ENCODE measurements at places on chromosomes 2 and 18.

- DNase-seq = no peak
Observed at GRCh38 chr2:27907547-27907946, 17.0 kb downstream of the BABAM2 start.

DNA sequence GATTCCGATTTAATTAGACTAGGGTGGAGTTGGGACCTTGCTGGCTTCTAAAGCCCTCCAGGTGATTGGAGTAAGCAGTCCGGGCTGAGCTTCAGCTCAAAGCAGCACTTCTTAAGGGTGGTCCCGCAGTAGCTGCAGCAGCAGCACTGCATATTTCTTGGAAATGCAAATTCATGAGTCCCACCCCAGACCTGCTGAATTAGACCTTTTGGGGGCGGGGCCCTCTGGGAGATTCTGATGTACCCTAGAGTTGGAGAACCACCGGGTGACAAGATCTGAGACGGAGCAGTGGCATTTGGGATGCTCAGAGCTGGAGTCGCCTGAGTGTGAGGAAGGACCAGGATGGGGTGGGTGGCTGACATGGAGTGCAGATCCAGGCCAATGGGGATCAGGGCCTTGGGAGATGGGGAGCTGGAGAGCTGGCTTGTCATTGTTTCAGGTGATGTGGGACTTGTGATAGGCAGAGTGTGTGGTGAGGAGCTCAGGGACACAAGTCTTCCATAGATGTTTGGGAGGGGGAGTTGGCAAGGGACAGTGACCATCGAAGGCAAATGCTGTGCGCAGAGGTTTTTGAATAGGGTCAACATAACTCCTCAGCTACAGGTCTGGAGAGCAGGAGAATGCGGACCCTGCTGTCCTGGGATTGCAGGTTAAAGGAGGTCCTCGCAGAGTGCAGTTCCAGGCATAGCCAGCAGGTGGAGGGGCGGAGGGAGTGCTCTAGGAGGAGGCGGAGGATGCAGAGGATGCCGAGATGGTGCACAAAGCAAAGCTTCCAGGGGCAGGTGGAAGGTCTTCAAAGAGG lies 130.9 kb upstream of the RAB12 start:
- peak; percentile 29 for DNase-seq

GRCh38 chr2:205658068-205658467 lies 24.2 kb upstream of the NRP2 start:
- DNase-seq = no peak

DNA sequence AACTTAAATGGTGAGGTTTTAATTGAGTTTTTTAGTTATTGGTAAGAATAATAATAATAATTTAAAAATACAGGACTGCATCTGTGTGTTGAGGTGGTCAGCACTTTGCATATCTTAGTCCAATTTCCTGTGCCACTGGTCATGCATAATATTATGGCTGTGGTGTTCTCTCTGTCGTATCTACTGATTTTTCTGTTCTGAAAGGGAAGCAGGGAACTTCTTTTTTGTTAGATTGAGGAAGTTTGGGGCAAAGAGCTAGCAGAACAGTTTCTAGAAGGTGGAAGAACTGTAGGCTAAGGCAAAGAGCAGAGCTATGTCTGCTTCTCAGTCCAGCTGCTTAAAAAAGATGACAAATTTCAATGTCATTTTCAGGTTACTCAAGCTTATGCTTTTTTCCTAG lies 74.3 kb downstream of the XRCC5 start:
- no peak for DNase-seq

DNA sequence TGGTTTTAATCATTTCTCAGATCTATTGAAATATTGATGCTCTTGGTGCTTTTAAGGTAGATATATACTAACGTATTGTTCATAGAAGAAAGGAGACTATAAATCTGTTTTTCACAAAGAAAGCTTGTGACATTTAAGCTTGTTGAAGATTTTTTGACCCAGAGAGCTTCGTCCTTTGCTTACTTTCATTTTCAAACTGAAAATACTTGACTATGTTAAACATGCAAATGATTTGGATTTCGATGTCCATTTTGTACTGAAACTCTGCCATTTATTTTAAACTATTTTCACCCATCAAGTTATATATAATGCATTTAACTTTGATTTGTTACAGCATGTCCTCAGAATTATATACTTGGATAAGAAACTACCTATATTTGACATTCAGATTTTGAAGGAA lies 85.2 kb downstream of the SLC4A10 start:
- DNase-seq = no peak

- no peak for DNase-seq
Observed at GRCh38 chr18:79026491-79026890, 42.7 kb upstream of the ATP9B start.

DNA sequence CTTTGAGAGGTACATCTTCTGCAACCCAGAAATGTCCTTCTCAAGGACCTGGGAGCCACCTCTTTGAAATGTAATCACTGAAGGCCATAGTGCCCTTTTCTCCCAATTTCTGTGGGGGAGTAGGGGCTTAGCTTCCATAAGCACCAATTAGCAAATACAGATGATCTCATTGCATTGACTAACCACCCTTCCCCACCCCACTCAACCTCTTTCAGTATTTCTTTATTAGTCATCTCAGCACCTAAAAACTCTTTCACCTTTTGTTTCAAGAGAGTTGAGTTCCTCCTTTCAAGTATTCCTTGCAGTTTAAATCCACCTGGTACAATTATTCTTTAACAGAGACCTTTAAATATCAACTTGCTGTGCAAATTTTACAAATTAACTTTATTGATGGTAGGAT lies 1011.8 kb upstream of the CDH2 start:
- DNase-seq = no peak

DNA sequence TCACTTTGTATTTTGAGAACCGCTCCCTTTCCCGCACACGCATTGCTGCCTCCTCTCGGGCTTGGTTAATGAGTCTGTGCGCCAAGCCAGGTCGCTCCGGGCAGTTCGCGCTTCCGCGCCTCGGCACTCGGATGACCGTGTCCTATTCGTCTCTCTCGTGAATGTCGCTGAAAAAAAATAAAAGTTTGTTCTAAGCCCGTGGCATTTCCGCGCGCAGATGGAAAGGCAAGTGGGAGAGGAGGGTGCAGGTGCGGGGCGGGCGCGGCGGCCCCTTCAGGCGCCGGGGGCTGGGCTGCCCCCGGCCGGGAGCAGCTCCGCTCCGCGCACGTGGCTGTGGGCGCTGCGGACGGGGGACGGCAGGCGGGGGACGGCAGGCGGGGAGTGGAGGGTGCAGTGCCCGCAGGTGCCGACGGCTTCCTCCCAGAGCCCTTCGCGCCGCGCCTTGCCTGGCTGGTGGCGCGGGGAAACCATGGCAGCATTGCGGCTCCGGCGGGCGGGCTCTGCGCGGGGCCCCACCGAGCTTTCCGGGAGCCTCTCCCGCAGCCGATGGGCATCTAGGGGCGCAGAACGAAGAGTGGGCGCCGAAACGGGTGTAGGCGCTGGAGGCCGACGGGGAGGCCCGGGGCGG lies 159.6 kb upstream of the SIX2 start:
- DNase-seq = no peak

DNA sequence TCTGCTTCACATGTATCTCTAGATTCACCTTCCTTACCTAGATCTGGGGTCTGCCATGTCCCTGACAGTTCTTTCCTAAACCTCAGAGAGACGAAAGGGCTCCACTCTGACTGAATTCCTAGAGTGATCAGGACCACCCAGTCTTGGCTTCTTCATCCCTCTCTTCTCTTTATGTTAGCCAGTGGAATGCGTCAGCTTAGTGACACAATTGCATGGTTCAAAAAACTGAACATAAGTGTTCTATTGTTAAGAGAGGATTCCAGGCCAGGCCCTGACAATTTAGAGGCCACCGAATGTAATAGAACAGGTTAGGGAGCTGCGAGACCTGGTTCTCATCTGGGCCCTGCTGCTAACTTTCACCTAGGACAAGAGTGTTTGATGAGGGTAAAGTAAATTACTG lies 10.0 kb downstream of the PRELID3A start:
- no peak for DNase-seq

DNA sequence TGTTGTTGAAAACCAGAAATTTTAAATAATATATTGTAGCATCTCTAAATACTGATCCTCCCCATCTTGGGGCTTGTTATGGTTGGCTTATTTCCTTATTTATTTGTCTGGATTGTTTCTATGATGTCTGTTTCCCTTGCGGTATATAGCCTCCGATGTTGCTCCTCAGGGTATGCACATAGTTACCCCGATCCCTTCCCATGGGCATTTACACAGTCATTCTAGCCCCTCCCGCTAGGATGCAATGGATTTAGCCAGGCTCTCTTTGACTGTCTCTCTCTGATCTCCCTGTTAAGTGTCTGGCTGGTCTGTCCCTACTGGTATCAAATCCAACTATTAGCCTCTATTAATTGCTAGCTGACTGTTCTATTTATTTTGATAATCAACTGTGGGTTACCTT lies 91.8 kb upstream of the CRACDL start:
- DNase-seq = no peak

DNA sequence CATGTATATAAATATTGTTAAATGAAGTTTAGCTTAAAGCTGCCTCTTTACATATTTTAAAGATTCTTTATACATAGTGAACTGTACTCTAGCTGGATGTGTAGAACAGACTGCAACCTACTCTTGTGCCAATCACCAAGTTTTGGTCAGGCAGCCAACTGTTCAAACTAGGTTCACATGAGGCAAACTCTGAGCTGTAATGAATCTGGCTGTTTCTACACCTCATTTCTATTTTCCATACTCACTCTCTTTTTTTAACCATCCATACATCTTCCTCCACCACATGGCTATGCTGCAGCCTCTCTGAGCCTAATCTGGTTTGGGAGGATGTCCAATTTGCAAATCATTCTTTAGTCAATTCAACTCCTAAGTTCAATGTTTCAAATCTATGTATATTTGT lies 974.8 kb downstream of the CNTNAP5 start:
- DNase-seq = no peak

All from T follicular helper cell (primary cell).